ENCODE measurements at places on chromosomes 11 and 22. TPM values are rescaled to one million over a fixed set of nuclear protein-coding genes. Genes with fewer than 3 reads are reported as not detected.

GRCh38 chr11:70872955-70873735 is 379.2 kb downstream of the SHANK2 start:
- DNase-seq, result no peak

DNA sequence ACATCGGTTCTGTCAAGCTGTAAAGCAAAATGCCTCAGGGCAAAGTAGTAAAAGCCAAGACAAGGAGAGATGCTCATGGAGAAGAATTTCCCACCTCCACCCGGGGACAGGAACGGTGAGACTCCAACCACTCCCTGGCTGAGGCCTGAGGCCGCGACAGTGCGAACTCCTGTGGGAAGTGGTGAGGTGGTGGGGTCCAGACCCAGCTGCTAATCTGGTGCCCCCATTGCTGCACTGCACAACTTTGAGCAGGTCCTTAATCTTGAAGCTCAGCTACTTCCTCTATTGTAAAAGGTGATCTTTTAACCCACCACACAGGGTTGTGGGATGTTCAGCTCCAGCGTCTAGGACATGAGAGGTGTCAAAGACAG is 83.9 kb downstream of the ZC3H12C start:
- DNase-seq, result no peak

Gene SCO2
- not detected for total RNA-seq

Gene KRTAP5-2
- total RNA-seq, result not detected

Gene ACTN3
- total RNA-seq, result not detected

DNA sequence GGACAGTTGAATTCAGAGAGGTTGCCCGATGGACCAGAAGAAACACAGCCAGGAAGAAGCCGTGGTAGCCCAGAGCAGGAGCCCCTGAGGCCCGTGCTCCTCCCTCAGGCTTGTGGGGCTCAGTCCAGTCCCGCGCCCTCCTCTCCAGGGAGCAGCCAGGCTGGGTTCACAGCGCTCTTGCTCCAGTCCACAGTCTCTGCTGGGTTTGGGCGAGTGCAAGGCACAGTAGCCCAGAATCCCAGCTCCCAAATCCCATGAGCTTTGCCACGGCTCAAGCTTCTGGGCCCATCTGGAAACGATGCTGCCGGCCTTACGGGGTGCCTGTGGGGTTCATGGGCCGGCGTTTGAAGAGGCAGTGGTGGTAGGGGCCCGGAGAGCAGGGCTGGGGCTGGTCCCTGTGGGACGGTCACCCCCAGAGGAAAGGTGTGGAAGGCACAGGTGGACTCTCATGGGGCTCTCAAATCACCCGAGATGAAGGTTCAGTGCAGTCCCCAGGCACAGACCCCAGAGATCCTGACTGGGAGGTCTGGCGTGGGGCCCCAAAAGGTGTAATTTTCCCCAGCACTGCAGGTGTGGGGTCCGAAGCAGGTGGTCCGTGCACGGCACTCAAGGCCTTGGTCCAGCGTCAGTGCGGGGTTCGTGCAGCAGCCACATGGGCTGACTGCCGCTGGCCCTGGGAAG is 30.6 kb upstream of the ATXN10 start:
- no peak for DNase-seq

GRCh38 chr11:128908391-128909246 is 17.5 kb downstream of the KCNJ5 start:
- peak; percentile 84 for DNase-seq

Gene OR51B2
- not detected for total RNA-seq

Gene POU2F3
- total RNA-seq, result not detected

Gene GPHA2
- not detected for total RNA-seq

DNA sequence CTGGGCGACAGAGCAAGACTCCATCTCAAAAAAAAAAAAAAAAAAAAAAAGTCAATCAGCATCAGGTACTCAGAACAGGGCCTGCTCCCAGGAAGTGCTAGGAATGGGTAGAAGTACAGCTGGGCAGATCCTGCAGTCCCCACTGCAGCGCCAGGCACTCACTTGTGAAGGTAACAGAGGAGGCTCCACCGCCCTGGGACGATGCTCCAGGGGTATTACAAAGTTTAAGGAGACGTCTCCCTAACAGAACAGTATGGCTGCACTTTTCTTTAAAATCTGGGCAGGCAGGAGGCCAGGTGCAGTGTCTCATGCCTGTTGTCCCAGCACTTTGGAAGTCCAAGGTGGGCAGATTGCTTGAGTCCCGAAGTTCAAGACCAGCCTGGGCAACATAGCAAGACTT is 1449.0 kb downstream of the BRD1 start:
- DNase-seq, result no peak

Gene LRP4
- total RNA-seq, result 20.0 TPM

GRCh38 chr22:46783721-46784120 is 21.3 kb downstream of the TBC1D22A start:
- no peak for DNase-seq

Data from heart left ventricle (tissue), 16 donors.